ENCODE measurements at places on chromosomes 5 and 9.

DNA sequence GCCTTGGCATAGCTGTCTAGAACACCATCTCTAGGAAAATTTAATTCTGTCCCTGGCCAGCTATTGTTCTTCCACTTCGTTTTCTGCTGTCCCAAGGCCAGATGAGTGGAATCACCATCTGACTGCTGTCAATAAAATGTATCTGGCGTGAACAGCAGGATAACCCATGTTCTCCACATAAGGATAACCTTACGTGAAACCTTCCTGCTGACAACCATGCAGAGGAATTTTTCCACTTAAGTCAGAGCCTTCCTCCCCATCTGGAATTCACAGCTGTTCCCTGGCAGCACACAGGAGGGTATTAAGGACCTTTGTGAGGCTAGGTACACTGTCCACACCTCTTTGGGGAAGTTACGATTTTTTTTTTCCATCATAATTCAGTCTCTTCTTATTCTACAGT lies 28.6 kb downstream of the RNF44 start:
- DNase-seq, result no peak

DNA sequence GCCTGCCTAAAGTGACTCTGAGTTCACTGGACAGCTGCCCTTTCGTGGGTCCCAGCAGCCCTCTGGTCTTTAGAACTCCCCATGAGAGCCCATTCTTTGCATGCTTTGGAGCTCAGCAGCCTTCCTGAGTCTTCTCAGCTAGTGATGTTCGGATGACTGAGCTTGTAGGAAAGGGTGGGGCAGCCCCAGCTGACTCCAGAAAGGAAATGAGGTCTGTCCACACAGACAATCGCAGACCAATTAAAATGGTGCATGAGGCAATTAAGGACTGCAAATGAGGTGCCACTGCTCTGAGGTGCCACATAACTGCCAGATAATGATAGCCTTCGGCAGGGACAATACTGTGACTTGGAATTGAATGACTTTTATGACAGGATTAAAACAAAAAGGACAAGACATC lies 25.4 kb upstream of the TOMM5 start:
- DNase-seq, result no peak

- no peak for DNase-seq
Measured at GRCh38 chr5:72541501-72542225, 34.5 kb upstream of the ZNF366 start.

DNA sequence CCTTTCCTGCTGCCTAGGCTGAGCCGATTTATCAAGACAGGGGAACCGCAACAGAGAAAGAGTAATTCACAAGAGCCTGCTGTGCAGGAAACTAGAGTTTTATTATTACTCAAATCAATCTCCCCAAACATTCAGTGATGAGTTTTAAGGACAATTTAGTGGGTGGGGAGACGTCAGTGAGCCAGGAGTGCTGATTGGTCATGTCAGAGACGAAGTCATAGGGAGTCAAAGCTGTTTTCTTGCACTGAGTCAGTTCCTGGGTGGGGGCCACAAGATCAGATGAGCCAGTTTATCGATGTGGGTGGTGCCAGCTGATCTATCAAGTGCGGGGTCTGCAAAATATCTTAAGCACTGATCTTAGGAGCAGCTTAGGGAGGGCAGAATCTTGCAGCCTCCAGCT lies 19.0 kb downstream of the SNX24 start:
- no peak for DNase-seq

GRCh38 chr5:124104344-124104743 lies 592.4 kb downstream of the CSNK1G3 start:
- DNase-seq, result no peak

DNA sequence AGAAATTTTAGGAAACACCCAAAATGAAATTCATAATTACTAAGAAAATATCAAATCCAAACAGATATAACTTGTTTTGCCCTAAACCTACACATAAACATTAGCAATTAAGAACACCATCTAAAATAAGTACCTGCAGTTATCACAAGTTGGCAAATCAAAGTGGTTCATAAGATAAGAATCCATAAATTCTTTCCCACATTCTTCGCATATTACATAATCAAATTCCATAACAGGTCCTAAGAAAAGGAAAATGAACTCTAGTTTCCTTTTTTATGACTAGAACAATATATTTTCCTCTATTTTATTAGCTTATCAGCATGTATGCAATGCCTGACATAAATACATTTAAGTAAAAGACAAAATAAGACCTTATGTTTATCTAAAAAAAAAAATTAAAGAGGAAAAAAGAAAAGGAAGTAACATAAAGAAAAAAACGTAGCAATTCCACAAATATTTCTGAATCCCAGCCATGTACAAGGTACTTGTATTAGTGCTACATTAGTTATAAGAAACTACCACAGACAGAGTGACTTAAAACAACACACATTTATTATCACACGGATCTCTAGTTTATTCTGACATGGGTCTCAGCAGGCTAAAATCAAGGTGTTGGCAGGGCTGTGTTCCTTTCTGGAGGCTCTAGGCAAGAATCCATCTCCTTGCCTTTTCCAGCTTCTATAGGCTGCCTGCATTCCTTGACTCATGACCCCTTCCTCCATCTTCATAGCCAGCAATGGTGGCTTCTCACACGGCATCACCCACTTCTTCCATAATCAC lies 7.5 kb downstream of the XPA start:
- DNase-seq, result no peak

DNA sequence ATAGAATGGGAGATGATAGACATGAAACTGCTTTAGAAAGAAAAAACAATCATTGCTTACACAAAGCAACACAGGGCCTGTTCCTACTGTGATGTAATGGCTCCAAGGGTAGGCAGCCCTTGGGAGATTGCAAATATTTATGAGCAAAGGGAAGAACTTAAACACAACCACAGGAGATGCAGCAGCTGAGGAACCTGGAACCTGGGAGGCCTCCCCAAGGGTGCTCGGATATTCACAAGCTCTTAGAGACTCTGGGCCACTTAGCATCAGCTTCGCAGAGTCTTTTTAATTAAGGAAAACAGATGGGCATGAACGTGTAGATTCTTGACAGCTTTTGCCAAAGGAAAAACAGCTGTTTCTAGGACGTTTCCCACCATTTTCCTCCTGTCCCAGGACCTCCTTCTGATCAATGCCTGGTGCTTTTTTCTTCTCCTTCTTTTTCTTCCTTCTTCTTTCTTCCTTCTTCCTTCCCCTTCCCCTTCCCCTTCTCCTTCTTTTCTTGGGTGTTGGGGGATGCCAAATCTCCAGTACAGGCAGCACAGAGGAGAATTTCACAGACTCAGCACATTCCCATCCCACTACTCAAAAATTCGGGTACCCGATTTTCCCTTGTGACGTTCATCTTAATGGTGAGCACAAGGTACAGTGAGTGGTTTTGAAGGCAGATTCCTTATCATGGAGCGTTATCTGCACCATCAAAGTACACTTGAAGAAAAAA lies 28.1 kb upstream of the TCF7 start:
- no peak for DNase-seq

GRCh38 chr5:119878712-119879111 lies 249.4 kb downstream of the FAM170A start:
- no peak for DNase-seq

GRCh38 chr9:105206821-105207699 lies 37.4 kb upstream of the SLC44A1 start:
- no peak for DNase-seq

- DNase-seq, result no peak
Measured at GRCh38 chr5:60410427-60410826, 289.5 kb downstream of the DEPDC1B start.

DNA sequence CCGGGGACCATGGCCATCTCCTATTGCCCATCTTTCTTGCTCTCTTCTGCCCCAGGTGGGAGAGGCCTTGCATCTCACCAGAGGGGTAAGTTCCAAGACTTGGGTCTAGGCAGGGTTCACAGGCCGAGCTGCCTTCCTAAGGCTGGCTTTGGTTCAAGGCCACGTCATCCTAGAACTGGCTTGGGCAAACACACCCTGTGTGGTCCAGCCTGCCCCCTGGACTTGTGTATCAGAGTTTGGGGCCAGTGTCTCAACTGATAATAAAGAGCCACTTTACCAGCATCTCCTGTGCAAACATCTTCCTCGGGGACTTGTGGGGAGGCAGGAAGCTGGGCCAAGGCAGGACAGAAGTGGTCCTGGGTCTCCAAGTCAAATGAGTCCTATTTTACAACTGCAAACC lies 17.8 kb downstream of the BOD1 start:
- DNase-seq, result no peak

DNA sequence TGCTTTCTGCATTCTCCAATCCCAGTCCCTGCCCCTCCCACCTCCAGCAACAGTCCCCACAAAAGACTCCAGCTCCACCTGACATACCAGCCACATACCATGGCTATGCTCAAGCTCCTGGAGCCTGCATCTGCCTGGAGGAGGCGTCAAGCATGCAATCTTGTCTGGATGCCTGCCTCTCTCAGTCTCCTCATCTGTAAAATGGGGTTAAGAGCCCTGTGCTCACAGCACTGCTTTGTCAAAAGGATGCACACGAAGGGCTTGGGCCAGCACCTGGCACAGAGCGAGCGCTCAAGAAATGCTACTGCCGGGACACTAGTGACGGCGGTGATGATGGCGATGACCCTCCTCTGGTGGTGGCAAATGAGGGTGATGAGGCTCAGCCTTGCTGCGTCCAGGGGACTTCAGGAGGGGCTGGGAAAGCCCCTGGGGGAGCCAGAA lies 202.9 kb upstream of the IER5L start:
- DNase-seq, result no peak

DNA sequence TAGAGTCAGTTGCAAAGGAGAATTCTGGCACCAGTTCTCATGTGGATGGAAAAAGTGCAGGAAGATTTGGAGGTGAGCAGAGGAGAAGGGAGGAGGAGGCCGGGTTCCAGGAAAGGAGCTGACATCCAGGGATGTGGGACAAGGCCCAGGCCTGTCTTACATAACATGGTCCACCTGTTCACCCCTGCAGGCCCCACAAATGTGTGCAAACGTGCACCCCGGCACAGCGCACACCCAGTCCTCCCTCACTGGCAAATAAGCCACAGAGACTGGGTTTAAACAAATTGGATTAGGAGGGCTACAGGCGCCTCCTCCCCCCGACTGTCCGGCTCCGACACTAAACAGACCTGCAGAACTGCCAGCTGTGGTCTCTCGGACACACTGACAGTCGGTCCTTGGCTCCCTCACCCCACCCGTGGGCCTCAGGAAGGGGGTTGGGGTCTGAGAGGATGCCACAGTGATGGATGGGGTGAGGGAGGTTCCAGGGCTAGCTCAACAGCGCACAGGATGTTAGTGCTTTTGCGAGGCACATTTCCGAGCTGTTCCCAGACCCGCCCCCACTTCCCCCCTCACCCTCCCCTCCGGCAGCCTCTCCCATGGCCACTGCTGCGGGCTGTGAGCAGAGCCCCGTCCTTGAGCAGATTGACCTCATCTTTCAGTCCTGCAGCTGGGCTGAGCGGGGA lies 43.4 kb upstream of the IL17B start:
- DNase-seq, result no peak

DNA sequence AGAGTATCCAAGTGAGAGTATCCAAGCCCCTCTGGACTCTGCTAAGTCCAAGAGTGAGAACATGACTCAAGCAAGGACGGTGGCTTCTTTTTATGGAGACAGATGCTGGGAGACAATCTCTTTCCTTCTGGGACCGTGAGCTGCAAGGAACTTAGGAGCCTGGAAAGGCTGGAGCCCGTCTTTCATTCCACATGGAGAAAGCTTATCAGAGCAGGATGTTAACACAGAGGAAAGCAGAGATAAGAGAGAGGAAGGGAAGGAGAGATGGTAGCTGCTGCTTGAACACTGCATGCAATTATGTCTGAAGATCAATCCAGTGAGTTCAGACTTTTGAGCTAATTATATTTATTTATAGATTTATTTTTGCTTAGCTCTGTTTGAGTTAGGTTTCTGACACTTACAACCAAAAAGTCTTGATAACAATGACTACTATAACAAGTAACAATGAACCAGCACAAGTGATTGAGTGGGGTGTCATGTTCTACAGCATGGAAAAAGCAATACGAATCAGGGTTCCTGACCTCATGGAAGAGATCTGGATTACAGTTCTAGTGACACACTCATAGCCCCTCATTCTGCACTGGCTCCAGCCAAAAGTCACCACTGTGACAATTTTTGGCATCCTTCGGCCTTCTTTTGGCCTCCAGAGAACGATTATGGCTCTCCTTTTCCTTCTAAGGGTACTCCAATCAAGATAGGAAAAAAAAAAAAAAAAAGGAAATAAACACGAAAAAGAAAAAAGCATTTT lies 71.5 kb downstream of the PRLR start:
- DNase-seq, result no peak

GRCh38 chr9:95876595-95876994 lies 1.1 kb downstream of the ERCC6L2 start:
- no peak for DNase-seq

- DNase-seq, result no peak
Measured at GRCh38 chr9:89974582-89974981, 369.8 kb downstream of the GADD45G start.

GRCh38 chr5:72633649-72634048 lies 126.4 kb upstream of the ZNF366 start:
- no peak for DNase-seq

- no peak for DNase-seq
Measured at GRCh38 chr9:75105841-75106240, 17.5 kb downstream of the OSTF1 start.

- no peak for DNase-seq
Measured at GRCh38 chr9:5869315-5870019, 21.2 kb upstream of the MLANA start.

DNA sequence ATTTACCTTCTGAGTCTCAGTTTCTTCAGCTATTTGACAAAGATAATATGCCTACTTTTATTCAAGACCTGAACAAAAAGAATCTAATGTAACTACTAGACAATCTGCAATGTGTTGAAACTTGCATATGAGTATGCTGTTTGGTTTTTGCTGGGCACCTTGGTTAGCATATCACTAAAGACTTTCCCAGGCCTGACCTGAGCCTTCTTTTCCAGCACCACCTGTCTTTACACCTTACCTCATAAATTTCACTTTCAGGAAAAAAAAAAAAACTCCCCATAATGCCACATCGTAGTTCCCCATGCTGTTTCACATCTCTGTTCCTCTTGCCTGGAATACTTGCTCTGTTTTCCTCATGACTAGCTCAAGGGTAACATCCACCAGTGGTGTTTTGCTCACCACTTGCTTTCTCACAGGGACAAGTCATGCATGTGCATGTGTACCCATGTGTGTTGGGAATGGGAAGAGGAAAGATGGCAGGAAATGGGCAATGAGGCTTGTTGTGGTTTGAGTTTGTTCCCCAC lies 45.6 kb upstream of the TLE4 start:
- no peak for DNase-seq

DNA sequence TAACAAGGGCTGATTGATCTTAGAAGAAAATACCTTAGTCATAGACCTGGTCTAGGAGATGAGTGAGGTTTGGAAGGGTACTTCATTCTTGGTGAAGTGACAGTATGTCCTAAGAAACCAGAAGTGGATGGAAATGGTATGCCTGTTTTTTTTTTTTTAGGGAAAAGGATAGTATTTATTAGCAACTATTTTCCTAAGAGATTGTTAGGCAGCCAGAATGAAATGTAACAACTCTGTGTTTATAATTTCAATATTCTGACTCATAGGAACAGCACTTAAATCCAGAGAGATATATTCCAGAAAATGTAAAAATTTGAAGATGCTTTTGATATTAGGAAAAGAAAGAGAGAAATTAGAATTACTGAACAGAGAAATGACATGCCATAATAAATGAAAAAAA lies 21.2 kb upstream of the ARL14EPL start:
- DNase-seq, result no peak

GRCh38 chr5:61578858-61579503 lies 246.9 kb downstream of the ZSWIM6 start:
- no peak for DNase-seq
